Activated CD4-positive, alpha-beta T cell treated with anti-CD3 and anti-CD28 coated beads, Interleukin-2, Interleukin-6, amounts not matched to agents 100 ng/mL and 50 ng/mL, durations not matched to agents 16 hours and 8 hours (primary cell): ENCODE measurements at places on chromosomes 4 and X.

DNA sequence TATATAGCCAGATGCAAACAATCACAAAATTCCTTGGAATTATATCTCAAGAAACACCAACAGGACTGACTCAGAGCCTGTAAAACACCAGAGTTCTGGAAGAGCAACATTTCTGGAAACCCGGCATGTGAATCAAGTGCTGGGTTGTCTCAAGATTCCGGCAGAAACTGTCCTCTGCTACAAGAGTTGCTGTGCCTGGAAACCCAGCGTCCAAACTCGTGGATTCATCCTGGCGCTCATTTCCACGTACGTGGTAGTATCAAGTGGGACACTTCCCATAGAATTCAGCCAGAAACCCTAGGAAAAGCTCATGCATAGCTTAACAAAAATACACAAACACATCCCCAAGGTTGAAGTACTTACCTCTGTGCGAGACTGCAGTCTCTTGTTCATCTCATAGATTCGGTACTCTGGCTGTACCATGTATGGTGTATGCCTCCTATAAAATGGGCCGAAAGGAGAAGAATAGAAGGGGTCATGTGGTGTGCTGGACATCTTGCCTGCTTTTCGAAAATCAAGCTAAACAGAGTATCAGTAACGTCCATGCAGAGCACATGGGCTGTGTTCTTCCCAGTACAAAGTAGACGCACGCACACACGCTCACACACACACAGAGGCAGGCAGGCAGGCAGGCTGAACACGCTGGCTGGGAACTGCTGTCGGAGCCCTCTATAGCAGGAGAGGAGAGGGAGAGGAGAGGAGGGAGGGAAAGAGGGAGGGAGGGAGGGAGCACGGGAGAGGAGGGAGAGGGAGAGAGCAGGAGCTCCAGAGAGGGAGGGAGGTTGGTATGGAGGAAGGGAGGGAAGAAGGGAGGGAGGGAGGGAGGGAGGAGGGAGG is at the start of gene LDB2:
LDB2 (minus strand) TSS at position 655 of the 837 bp plus-strand sequence.
- DNase-seq, result no peak

GRCh38 chr4:60581919-60582536 is 618.1 kb upstream of the ADGRL3 start:
- DNase-seq, result no peak

DNA sequence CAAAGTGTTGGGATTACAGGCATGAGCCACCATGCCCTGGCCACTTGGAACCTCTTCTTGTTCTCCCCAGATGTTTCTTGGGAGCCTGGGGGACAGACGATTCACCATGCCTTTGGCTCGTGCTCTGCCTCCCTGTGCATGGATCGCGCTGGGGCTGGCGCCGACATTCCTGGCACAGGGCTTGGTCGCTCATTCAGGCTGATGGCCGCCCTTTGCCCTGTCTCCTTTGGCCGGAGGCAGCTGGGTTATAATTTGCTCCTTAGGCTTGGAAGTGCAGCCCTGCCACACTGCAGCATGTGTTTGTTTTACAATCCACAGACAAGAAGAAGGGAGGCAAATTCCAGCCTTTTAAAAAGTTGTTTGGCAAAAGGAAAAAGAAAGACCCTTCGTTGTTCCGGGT is 115.3 kb downstream of the AASDH start:
- DNase-seq, result no peak

DNA sequence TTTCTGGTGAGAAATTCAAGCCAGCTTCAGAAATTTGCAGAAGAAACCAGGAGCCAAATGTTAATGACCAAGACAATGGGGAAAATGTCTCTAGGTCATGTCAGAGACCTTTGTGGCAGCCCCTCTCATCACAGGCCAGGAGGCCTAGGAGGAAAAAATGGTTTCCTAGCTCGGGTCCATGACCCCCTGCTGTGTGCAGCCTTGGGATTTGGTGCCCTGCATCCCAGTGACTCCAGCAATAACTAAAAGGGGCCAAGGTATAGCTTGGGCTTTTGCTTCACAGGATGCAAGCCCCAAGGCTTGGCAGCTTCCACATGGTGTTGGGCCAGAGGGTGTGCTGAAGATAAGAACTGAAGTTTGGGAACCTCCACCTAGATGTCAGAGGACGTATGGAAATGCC is 814.7 kb upstream of the SLIT2 start:
- DNase-seq, result no peak

- DNase-seq, result no peak
Observed at GRCh38 chrX:38940547-38940946, 139.3 kb downstream of the MID1IP1 start.

DNA sequence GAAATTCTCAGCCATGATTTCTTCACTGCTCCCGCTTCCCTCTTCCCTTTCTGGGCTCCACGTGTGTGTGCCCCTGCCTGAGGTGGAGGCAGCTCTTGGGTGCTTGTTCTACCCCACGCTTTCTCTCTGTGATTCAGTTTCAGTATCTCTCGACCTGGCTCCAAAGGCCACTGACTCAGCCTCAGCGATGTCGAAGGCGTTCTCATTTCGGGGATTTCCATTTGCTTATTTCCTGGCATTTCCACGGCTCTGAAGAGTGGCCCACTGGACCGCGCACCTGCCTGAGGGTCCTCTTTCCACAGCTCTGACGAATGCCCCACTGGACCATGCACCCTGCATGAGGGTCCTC is 52.4 kb downstream of the GAK start:
- peak; percentile 88 for DNase-seq

DNA sequence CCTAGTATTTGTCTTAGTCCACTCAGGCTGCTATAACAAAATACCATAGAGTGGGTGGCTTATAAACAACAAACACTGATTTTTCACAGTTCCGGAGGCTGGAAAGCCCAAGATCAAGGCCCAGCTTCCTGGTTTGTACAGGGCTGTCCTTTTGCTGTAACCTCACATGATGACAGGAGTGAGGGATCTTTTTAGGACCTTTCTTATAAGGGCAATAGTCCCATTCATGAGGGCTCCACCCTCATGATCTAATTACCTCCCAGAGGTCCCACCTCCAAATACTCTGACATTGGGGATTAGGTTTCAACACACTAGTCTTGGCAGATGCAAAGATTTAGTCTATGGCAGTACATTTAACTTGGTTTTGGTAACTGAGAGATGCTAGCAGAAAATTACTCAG is 20.9 kb downstream of the GPAT3 start:
- DNase-seq, result no peak

- DNase-seq, result no peak
Observed at GRCh38 chr4:149790172-149790907, 25.3 kb downstream of the IQCM start.

GRCh38 chr4:140353786-140354185 is 19.7 kb upstream of the SCOC start:
- no peak for DNase-seq

- peak; percentile 34 for DNase-seq
Observed at GRCh38 chrX:132631579-132632232, 142.9 kb upstream of the MBNL3 start.
